ENCODE measurements at places on chromosomes 6 and 20.

GRCh38 chr6:130600880-130601341 is 226.3 kb upstream of the SMLR1 start:
- DNase-seq = no peak

DNA sequence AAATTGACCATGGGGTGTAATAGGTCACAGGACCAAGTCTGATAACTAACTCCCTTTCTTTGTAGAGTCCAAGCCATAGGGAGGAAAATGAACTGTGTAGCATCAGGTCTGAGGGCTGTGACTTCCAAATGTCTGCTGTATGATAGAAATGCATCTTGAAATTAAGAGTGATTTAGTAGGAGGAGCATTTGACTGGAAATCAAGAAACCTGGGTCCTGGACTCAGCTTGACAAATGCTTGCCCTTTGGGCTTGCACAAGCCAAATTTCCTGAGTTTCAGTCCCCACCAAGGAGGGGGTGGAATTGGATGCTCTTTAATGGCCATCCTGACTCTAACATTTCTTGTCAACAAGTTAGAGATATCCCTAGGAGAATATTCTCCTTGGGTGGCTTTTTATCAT is 187.0 kb downstream of the PDE7B start:
- DNase-seq = no peak

DNA sequence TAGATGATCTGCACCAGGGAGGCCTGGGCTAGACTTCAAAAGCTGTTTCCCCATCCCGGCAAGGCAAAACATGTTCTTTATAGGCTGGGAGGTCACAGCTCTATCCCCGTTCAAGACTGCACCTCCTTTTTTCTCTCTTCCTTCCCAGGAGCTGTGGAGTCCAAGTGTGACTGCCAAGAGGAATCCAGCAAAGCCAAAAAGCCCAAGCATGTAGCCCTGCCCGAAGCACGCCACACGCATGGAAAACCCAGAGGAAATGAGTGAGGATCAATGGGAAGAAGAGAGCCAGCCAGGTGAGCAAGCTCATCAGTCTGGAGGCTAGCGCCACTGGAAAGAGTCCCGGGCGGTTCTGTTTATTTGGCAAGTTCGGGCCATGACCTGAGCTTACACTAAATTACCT is 240.4 kb downstream of the PRL start:
- DNase-seq = no peak

GRCh38 chr6:161462148-161462547 is 188.3 kb upstream of the AGPAT4 start:
- no peak for DNase-seq

DNA sequence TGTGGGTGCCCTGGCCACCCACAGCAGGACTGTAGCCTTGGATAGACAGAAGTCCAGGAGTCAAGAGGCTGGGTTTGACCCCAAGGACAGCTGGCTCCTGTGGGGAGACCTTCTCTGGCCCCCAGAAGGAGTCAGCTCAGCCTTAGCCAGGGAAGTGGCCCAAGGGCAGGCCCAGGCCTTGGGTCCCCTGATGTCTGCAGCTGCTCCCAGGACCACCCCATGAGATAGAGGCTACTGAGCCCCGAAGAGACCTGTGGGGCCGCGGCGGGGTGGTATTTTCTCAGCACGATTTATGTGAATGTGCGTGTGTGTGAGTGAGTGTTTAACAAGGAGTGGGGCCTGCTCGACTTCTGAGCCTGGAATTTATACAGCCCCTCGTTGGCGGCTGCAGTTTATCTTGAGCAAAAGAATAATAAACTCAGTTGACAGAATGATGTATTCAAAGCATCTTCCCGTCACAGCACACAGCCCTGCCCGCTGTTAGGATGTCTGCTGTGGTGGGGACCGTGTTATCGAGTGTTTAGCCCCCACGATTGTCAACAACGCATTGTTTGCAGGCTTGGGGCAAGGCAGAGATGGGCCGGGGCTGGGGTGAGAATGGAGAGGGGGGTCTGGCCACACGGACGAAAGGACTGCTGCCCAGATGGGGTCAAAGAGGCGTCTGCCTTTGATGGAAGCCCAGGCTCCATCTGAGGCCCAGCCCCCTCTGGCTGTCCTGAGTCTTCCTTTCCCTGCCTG is 163.3 kb downstream of the VEGFA start:
- DNase-seq = no peak

GRCh38 chr6:13001927-13002326 is 285.4 kb downstream of the PHACTR1 start:
- DNase-seq = no peak

GRCh38 chr6:84809455-84809854 is 45.1 kb upstream of the TBX18 start:
- no peak for DNase-seq

DNA sequence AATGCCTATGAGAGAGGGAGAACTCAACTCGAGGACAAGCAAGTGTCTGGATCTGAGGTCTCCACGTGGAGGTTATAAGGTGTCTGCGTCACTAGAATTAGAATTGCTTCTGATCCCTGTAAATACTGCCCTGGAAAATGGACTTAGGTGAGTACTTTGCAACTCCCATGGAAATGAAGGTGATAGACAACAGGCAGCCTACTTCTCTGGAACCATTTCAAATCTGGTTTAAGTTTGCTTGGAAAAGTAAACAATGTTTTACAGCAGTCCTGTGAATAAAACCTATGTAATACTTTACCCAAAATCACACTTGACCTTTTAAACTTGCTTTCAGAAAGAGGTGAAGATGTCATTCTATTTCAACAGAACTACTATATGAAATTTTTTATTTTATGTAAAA is 70.1 kb upstream of the TENT5A start:
- no peak for DNase-seq

DNA sequence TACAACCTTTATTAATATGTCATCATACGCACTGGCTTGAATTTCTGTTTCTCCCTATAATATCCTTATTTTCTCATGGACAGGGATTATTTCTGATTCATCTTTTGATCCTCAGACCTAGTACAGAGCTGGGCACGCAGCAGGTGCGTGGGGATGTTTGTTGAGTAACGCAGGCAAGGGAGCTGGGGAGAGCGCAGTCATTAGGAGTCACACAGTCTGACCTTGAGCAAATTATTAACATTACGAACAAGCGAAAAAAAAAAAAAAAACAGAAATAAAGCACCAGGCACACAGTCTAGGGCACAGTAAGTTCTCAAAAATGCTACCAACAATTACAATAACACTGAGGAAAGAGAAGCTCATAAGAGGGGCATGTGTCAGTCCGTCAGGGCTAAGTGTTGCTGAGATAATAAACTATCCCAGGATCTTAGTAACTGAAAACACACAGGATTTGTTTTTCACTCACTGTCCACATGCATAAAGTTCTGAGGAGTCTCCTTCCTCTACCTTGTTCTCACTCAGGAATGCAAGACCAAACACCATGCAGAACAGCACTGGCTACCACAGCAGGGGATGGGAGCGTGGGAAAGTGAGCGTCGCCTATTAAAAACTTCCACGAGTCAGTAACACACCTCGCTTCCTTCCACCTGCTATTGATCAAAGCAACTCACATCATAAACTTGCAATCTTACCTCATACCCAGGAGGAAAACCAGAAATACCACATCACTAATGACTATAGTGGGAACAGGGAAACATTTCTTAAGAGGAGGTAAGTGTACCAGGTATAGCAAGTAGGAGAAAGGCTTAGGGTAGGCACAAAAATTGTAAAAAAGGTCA is 56.9 kb downstream of the PDE10A start:
- no peak for DNase-seq

GRCh38 chr6:35972471-35973367 is 51.7 kb downstream of the SLC26A8 start:
- no peak for DNase-seq

GRCh38 chr20:24469116-24469893 is at the start of gene SYNDIG1:
Gene SYNDIG1 (plus strand): TSS chr20:24469629. CDS start chr20:24543098, 73,469 bp downstream.
- DNase-seq = no peak

DNA sequence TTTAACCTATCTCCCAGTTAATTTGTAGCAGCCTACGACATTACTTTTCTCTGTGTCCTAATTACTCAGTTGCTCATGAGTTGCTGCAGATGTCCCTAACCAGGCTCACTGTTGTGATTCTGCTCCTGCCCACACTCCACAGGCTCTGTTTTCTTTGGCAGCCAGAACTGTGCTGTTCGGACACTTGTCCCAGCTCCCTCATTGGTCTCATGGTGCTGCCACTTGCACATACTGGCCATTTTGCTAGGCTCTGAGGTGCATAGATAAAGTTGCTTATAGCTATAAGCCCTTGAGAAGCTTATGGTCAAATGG is 55.0 kb downstream of the NOX3 start:
- DNase-seq = no peak

- no peak for DNase-seq
Measured at GRCh38 chr20:7714549-7714948, 225.7 kb downstream of the HAO1 start.
